Activated naive CD4-positive, alpha-beta T cell (primary cell): ENCODE measurements at places on chromosomes 2 and 18.

DNA sequence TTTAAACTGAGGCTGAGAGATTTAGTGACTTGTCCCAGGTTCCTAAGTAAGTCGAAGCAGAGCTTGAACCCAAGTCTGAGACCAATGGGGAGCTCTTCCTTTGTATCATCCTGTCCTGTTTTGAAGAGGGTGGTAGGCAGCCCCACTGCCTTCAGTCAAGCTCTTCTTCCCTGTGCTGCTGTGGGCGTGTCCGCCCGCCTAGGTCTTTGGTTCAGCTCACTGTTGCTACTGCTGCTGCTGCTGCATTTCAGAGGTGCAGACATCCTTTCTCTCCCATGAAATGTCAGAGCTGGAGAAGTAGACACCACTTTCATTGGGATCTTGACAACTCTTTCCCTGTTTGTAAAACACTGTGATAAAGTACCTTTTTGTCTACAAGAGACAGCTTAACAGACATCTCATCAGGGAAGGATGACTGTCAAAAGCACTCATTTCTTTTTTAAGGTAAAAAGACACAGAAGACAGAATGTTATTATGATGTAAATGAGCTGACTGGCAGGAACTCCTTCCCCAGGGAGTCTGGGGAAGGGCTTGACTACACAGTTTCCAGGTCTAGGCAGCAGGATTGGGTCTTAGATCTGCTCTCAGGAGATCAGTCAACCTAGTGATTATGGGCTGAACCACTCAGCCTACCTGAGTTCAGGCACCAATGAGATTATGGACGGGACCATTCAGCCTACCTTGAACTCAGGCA lies 91.7 kb upstream of the TRIB2 start:
- DNase-seq = no peak

DNA sequence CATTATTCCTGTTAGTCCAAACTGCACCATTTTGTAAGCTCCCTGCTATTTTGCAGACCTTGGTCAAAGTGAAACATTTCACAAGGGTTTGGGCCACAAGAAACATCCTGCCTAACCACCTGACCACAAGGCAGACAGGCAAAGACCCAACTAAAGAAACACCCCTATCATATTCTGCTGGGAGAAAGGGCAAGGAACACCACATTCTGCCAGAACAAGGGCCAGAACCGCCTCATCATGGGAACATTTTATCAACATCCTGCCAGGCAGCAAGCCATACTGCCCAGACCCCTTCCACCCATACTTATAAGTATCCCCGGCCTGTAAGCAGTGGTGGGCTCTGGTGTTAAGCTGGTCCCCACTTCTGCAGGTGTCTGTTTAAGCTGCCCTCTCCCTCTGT lies 12.0 kb upstream of the RAB31 start:
- no peak for DNase-seq

DNA sequence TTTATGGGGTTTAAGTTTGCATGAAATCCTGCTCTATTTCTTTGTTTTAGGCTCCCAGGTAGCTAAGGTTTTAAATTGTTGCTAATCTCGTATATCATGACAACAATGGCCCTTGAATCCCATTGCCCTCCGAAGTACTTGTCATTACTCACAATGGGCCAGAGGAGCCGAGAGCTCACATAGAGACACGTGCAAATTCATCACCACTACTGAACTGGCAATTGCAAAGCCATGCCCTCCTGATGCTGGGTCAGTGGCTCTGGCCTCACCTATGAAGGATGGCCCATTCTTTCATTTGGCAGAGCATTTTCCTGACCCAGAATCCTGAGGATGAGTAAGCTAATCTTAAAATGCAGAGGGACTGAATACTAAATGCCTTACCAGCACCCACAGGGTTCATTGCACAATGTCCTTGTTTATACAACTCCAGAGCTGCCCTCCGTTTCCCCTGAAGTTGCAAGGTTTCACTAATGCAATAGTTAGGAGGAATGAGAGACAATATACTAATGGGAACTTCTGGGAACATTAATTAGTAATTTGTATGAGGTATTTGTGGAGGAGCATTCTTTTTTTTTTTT lies 71.6 kb upstream of the GAREM1 start:
- DNase-seq = no peak

DNA sequence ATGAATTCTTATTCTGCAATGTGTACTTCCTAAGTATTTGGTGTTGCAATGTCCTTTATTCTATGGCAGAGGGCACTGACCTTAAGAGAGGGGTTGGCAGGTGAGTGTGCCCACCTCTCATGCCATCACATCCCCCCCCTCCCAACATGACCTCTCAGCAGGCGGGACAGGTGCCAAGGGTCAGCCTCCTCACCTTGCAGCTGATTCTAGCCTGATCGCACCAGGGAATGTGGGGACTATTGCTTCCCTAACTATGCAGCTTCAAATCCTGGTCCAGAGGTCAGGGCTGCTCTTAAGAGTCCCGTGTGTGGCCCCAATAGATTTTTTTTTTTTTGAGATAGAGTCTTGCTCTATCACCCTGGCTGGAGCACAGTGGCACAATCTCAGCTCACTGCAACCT lies 9.5 kb downstream of the HJURP start:
- no peak for DNase-seq

- DNase-seq = no peak
These were observed 4.8 kb downstream of the IMPA2 start for GRCh38 chr18:11986061-11986460.

DNA sequence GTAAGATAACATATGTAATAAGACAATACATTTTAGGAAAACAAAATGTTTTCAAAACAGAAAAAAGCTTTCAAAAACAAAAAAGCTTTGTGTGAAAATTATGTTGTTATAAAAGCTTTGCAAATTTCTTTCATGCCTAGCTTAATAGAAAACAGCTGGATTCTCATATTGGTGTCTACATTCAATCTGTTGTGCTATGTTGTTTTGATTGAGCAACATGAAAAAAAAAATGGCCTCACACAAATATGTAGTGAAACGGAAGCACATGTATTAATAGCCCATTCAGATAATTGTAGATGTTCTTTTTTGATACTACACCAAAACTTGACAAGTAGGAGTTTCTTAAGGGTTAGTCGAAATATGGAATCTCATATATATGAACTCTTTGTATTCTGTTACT lies 197.5 kb downstream of the ZEB2 start:
- DNase-seq = no peak

DNA sequence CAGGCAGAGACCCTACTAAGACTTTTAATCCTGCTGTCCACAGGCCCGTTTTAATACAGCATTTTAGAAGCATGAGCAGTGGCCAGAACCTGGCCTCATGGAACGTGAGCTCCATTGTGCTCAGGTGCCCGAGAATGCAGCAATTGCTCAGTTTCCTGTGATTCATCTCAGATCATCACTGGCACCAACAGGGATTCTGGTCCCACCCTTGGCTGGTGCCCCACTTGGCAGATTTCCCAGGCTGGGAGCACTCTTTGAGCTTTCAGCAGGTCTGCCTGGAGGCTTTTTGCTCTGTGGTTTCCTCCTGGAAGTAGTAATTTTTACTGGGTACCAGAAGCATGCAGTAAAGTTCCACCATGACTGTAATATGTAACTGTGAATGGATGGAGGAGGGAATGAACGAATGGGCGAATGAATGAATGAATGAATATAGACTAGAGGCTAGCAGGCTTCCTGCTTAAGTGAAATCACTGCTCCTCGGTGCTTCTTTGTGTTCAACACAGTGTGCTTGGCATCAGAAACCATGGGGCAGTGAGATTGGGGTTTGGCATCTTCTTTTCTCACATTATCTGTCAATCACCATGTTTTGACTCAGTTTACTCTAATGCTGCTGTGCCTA lies 312.9 kb downstream of the PRKCE start:
- DNase-seq = no peak

GRCh38 chr2:161729-162128 lies 102.1 kb downstream of the SH3YL1 start:
- DNase-seq = no peak

DNA sequence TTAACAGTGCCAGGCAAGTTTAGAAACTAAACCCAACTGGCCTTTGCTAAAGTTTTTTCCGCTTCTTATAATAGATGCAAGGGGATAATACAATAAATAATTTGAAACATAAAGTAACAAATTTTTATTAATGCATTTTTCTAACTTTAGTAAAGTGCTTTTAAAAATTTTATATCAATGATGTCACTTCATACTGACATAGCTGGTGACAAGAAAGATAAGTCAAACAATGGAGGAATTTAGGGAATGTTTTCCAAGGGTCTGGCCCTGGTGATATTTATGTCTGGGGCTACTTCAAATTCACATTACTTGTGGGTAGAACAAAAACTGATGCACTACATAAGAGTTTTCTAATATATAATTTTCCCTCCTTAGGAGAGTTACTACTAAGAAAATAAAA lies 61.2 kb upstream of the CBLN2 start:
- DNase-seq = no peak

DNA sequence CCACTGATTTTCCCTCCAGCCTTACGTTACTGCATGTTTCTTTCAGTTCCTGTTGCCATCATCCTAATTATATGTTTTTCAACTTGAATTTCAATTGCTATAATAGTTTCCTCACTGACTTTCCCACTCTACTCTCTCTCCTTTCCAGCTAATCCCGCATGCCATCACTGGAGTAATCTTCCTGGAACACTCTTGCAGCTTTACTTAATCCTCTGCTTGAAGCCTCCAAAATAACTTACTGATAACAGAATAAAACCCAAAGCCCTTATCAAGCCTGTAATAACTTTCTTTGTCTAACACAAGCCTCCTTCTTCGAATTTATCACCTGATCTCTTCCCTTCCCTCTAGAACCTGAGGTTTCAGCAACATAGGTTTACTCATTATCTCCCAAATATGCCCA lies 237.3 kb downstream of the LTBP1 start:
- DNase-seq = no peak

GRCh38 chr18:54531402-54532065 lies 59.5 kb upstream of the DYNAP start:
- DNase-seq = no peak

DNA sequence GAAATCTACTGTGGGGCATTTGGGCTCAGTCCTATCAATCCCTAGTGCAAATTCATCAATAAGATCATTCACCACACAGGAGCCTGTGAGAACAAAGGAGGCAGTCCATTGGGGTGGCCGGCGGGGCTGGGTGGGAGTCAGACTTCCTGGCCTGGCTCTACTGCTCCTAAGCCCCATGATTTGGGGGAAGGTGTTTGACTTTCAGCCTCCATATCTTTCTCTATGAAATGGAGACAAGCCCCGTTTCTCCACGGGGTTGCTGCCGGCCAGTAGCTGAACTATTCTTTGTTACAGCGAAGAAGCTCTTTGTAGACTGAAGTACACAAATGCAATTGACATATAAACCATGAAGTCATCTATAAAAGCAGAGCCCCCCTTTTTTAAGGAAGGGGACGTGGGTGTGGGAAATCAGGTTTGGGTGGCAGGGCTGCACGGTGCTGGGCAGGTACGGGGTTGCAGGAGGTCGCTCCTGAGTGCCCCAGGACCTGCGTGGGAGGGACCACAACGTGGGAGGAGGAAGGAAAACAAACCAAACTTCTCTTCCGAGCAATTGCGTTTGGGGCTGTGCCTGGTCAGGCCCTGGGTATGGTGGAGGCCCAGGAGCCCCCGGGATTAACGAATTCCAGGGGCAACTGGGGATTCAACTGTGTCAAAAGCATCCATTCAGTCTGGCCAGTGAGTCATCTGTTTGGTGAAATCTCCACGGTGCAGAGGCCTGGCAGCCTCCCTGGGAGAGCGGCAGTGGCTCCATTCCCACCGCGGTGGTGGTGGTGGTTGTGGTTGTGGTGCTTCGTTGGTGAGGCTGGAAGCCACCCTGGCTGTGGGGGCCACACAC lies 18.2 kb downstream of the FBLN7 start:
- no peak for DNase-seq

DNA sequence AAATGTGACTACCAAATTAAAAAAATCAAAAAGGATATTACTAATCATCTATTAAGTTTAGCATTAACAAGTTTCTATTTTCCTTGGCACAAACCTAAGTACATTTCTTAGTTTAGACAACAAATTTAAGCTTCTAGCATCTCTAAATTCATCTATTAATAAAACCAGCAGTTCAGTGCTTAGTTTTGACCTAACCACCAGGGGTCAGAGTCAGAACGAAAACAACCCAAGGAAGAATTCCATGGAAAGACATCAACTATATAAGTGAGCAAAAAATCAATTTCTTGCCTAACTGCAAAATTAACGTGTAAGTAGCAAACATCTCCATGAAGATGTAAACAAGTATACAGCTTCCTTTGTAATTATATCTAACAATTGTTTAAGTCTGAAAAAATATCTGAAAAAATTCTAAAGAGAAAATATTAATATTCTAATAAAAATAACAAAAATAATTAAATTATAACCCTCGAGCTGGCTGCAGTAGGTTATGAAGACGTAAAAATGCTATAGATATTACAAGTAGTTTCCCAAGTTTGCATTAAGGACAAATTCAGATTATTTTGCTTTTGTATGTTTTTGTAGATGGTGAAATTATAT lies 83.7 kb downstream of the CERKL start:
- no peak for DNase-seq

- no peak for DNase-seq
These were observed 178.9 kb downstream of the FAM124B start for GRCh38 chr2:224222974-224223373.

DNA sequence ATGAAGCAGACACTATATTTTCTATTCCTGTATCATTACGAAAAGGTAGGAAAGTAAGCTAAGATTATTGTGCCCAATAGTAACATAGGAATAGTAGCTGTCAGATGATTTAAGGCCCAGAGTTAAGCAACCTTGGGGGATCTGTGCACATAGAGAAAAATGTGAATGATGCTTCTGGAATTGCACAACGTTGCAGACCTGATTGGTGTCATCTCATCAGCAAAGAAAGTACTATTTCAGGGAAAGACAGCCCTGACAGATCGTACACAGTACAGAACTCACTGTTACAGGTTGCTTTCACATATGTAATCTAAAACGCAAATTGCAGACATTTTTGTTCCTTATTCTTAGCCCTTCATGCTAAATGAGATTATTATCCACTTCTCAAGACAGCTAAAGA lies 535.9 kb downstream of the TRIB2 start:
- no peak for DNase-seq

DNA sequence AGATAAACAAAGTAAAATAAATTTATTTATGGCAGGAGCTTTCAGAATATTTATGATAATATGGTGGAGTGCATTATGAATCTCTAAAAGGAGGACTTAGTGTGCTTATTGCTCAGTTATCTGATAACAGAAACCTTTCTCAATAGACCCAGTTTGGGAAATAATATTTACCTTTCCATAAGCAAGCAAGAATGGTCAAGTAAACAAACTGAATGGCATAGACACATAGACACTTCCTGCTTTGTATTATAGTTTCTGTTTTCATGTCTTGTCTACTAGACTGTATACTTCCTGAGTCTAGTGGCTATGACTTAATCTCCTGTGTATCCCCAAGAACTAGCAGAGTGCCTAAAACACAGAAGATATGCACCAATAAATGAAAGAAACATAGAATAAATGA lies 87.8 kb downstream of the UPP2 start:
- DNase-seq = no peak

GRCh38 chr18:26286008-26286407 lies 59.8 kb downstream of the TAF4B start:
- DNase-seq = no peak

DNA sequence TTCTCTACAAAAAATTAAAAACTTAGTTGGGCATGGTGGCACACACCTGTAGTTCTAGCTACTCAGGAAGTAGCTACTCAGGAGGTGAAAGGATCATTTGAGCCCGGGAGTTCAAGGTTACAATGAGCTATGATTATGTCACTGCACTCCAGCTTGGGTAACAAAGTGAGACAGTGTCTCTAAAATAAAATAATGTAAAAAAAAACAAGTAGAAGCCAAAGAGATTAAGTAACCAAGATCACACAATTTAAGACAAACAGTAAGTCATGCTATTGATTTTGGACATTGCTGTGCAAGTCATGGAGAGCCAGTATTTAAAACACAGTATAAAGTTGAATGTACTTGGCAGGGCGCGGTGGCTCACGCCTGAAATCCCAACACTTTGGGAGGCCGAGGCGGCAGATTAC lies 20.5 kb downstream of the ITSN2 start:
- DNase-seq = no peak
